ENCODE measurements at places on chromosomes 4 and X.
A peak's percentile ranks its signal among the peaks of the same experiment; 100 is the strongest.

- no peak for DNase-seq
Measured at GRCh38 chr4:78569306-78569821, 17.8 kb downstream of the ANXA3 start.

DNA sequence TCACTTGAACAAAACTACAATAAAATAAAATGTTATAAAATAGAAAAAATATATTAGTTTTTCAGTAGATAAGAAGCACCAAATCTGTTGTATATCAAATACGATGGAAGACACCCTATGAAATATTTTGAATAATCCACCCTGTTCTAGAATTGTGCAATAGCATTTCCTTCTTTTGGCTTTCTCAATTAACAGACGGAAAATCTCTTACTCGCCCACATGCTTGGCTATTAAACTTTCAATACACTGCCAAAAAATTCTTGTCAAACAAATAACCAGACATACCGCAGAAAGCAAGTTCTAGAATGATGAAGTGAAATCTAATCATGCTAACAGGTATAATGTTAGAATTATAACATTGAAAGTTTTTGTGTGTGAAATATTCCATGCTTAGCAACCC is 671.6 kb upstream of the SLIT2 start:
- DNase-seq, result no peak

GRCh38 chr4:38069271-38069760 is 109.1 kb downstream of the PTTG2 start:
- peak; percentile 28 for DNase-seq

DNA sequence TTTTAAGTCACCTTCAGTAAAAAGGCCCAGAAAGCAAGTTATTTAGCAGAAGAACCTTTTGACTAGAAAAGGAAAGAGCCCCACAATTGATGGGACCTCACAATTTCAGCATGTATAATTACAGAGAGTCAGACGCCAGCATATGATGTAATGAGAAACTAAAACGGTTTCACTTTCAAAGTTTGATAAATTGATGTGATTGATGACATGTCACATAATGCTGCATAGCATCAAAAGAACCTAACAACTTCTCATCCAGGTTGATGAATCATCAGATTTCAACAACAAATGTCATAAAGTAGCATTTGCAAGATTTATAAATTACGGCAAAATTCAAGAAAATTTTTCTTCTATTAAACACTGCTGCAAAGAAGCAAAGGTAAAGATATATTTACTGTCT is 3.9 kb upstream of the GAR1 start:
- no peak for DNase-seq

GRCh38 chr4:147831551-147832171 is 99.8 kb downstream of the ARHGAP10 start:
- DNase-seq, result no peak

Measured in NCI-H146 (cell line).